Suprapubic skin (tissue), 4 donors: ENCODE measurements at places on chromosomes 11 and 22. TPM values are rescaled to one million over a fixed set of nuclear protein-coding genes. Genes with fewer than 3 reads are reported as not detected.

DNA sequence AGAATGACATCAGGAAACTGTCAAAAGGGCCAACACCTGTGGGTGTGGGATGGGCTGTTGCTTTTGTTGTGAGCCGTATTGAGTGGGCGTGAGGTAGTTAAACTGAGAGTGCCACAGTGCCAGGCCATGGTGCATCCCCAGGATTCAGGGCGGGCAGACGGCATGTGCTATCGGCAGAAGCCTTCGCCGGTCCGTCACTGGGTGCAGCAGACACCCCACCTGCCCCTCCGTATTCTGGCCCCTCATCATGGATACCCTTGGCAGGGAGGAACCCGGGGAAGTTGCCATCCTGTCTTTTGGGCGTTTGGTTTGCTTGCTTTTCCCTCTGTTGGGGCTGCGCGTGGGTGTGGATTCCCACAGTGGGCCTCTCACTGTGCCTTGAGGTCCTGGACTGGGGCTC, 27.5 kb downstream of the ST14 start:
- no peak for DNase-seq

DMC1 gene
- 0.25 TPM for total RNA-seq

SCARF2 gene
- 4.1 TPM for total RNA-seq

GRCh38 chr11:73962101-73962705, 11.4 kb downstream of the DNAJB13 start:
- no peak for DNase-seq

GRCh38 chr11:120339394-120339890, 3.2 kb downstream of the ARHGEF12 start:
- DNase-seq: no peak

FIBP gene
- total RNA-seq: 46.9 TPM

PANX3 gene
- total RNA-seq: not detected

MMP13 gene
- not detected for total RNA-seq

- DNase-seq: peak; percentile 77
Observed at GRCh38 chr11:71266114-71266833, 13.9 kb upstream of the SHANK2 start.

SLC22A6 gene
- not detected for total RNA-seq

- no peak for DNase-seq
Observed at GRCh38 chr11:64960719-64961118, 11.2 kb downstream of the MAJIN start.

- DNase-seq: no peak
Observed at GRCh38 chr11:2475136-2475918, 30.5 kb downstream of the KCNQ1 start.

GRCh38 chr11:105003151-105003550, 19.8 kb downstream of the CASP5 start:
- no peak for DNase-seq

TEX54 gene
- not detected for total RNA-seq

DNA sequence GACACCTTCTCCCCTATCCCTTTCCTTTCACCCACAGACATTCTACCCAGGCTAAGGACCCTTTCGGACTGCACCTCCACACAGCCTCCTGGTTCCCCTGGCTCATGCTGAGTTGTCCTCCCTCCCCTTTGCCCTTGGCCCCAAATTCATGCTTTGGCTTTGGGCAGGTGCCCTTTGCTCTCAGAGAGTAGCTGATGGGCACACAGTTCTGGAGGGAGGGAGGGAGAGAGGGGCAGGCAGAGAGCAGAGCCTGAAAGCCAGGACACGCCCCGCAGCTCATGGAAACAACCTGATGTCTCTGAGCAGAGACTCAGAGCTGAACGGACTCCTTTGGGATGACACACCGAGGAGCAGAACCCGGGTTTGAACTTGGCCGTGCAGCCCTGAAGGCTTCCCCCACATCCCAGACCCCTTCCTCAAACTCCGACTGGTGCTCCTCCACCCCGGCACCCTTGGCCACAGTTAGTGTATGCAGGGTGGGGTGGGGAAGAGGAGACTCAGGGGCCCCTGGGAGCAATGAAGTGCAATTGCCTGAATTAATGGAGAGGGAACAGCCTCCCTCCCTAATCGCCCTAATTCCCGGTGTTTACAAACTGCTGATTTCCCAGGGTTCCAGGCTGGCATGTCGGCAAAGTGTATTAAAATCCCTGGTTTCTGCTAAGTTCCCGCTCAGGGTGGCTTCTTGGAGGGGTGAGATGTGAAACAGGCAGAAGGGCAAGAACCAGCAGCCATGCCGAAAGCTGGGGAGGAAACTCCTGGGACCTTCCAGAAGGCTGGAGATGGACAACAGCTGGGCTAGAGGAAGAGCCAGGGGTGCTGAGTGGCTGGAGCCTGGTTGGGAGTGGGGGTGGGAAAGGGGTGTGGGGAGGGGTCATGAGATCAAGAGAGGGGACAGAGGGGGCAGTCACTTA, 71.2 kb upstream of the SHISAL1 start:
- peak; percentile 19 for DNase-seq

CD3D gene
- total RNA-seq: not detected

- DNase-seq: no peak
Observed at GRCh38 chr11:87083029-87083428, 45.3 kb downstream of the TMEM135 start.

DNA sequence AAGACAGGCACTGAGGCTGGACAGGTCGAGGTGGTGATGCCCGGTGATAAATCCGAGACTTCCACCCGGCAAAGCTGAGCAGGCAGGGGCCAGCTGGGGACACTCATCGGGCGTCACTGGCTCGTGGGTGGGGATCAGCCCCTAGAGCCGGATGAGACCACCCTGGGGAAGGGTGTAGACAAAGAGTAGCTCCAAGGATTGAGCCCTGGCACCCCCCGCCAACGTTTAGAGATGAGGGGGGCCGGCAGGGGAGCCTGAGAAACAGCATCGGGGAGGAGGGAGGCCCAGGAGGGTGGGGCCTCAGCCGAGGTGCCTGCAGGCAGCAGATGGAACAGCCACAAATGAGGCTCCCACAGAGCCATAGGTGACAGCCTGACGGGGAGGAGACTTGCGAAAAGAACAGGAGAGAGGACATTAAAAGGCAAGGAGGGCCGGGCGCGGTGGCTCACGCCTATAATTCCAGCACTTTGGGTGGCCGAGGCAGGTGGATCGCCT, 27.4 kb upstream of the CBX7 start:
- no peak for DNase-seq

- no peak for DNase-seq
Observed at GRCh38 chr11:19441288-19441687, 200.5 kb upstream of the E2F8 start.

XKR3 gene
- total RNA-seq: not detected

DNA sequence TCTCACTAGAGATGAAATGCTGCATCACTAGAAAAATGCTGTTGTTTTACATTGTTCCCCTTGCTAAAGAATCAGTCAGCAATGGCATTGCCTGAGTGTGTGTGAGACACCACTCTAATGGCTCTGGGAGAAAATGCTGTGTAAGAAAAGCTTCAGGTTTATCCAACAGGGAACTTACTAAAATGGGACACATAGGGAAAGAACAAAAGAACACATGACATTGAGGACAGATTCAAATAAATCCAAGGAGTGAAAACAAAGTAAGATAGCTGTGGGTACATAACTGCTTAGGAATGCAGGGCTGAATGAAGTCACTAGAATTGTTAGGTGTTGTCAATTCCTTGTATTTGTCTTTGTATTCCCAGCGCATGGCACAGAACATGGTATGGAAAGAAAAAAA, 24.2 kb downstream of the BLID start:
- no peak for DNase-seq

DNA sequence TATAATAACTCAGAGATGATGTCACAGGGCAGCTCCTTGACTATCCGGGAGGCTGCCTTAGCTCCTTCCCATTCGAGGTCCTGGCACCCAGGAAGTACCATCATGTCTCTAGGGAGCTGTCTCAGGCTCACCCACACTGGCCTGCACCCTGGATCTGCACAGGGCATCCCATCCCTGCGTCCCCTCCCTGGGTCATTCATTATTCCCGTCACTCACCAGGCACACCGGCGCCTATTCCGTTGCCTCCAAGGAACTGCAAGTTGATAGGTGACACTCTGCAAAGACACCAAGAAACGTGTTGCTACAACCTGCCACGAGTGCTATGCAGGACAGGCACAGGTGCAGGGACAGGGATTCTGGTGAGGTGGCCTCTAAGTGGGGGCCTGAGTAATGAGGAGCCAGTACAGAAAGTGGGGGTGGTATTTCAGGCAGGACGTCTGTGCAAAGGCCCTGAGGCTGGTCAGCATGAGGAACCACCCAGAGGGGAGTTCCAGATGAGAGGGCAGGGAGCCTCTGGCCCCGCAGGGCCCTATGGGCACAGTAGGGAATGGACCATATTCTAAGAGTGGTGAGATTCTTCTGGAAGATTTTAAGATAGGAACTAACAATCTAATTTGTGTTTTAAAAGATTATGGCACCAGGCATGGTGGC, 71.6 kb upstream of the SHANK2 start:
- DNase-seq: peak; percentile 26

DNA sequence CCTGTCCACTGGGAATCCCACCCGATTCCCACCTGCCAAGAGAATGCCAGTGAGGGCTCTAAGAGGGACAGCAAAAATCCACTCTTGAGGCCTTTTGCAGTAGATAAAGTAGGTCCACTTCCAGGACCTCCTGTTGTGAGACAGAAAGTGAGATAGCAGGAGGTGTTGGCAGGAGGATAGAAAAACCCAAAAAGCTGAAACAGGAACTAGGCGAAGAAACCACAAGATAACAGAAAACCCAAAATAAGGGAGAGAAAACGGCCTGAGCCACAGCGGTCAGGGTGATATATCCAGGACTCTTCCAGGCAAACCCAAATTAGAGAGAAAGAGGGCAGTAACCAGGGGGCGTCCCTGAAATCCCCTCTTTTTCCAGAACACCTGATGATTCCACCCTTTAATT, 79.7 kb upstream of the LINC01488 start:
- DNase-seq: no peak

DNA sequence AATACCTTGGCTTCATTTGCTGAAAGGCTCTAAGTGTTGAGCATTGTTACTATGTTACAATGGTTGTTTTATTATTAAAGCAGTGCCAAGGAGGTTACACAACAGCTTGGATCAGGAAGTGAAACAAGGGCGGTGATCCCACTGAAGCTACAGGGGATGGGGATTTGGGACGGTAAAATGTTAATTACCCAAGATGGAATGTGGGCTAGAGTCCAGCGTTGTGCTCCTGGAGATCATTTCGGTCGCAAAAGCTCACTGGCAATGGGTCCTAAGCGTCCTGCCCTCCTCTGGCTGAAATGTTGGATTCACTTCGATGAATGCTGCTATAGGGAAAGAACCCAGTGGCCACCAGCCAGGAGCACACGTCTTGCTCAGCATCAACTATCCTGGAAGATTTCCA, 48.3 kb downstream of the FAM83F start:
- DNase-seq: peak; percentile 84

GRCh38 chr11:42571131-42571877, 740.5 kb upstream of the API5 start:
- no peak for DNase-seq

DNA sequence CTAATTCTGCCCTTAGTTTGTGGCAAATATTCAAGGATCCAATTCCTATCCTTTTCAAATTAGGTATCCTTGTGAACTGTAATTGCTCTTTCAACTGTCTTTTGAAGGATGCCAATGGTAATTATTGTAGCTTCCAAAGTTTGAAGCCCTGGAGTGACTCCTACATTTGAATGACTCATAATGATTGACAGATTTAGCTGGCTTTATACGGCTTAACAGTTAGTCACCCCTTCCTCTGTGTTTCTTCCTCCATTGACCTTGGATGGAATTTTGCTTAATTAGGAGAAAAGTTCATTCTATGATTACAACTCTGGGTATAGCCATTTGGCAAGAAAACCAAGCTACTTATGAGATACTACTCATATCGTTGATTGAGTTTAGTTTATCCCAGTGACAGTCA, 639.3 kb upstream of the KIRREL3 start:
- no peak for DNase-seq

DNA sequence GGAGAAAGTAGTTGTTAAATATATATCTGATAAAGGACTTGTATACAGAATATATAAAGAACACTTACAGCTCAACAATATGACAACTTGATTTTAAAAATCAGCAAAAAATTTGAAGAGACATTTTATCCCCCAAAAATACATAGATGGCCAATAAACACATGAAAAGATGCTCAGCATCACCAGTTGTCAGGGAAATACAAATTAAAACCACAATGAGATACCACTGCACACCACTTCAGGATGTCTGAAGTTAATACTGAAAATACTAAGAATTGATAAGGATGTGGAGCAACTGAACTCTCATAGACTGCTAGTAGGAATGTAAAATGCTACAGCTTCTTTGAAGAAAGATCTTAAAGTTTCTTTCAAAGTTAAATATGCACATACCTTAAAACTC, 49.2 kb downstream of the KREMEN1 start:
- no peak for DNase-seq

HORMAD2 gene
- not detected for total RNA-seq

DNA sequence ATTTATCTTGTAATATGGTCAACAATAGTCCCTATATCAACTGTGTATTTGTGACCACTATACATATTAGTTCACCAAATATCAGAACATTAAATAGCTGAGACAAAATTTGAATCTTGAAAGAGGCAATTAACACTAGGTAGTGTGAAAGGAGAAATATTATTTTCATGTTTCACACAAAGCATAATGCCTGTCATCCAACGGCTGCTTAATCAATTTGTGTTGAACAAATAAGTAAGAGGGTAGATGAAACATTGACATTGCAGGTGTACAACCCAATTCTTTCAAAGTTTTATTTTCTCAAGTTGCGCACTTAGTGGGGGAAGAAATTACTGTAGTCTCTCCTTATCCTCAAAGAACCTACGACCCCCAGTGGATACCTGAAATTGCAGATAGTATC, 3.4 kb upstream of the OR8I2 start:
- no peak for DNase-seq

OR5T1 gene
- total RNA-seq: not detected

FREY1 gene
- not detected for total RNA-seq
